CD8-positive, alpha-beta memory T cell (primary cell): ENCODE measurements at places on chromosomes 5 and 9.

DNA sequence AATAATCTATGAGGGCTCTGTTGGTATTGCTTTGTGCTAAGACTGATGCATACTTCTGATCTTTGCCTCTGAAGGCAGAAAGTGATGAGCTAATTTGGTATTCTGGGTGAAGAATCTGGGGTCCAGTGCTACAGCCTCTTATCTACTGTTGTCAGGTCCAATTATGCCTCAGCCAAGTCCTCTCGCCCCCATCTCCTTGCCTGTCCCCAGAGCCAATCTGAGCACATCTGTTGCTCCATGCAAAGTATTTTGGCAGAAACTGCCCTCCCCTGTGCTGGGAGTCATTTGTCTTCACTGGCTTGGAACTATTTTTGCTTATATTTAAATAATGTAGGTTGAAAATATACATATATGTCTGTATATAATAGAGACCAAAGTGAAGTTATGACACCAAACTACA, 23.4 kb downstream of the LSM11 start:
- DNase-seq, result no peak

- DNase-seq, result no peak
Measured at GRCh38 chr5:77867194-77867691, 91.1 kb upstream of the TBCA start.

DNA sequence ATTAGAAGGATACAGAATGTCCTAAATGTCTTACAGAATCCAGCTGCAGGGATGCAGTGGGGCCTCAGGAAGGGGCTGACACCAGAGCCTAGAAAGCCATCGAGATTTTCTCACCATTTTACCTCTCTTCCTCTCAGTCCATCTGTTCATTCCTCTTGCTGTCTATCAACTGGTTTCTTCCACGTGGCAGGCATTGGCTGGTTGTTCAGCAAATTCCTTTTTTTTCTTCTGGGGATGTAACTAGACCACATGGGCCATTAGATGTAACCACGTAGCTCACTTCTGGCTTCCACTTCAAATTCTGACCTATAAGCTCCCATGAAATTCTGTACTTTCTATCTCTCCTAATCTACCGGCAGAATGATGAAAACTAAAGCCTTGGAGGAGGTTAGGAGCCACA, 93.6 kb upstream of the MTAP start:
- DNase-seq, result no peak

GRCh38 chr9:71329873-71330272, 208.5 kb upstream of the TRPM3 start:
- DNase-seq, result no peak

DNA sequence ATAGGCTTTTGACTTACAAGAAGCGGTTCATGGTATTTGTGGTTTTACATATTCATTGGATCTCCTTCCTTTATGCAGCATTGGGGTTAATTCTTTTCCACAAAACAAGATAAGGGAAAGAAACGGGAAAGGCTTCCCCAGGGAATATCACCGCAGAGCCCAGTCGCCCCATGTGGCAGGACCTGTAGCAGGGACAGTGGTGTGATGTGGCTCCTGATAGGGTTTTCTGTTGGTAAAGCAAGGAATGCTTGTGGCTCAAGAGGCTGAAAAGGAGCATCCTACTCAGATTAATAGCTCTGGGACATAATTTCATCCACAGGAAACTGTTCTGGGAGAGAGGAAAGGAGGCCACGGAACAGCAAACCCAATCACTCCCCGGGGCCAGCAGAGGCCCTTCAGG, 699.9 kb downstream of the MTRR start:
- DNase-seq, result no peak

DNA sequence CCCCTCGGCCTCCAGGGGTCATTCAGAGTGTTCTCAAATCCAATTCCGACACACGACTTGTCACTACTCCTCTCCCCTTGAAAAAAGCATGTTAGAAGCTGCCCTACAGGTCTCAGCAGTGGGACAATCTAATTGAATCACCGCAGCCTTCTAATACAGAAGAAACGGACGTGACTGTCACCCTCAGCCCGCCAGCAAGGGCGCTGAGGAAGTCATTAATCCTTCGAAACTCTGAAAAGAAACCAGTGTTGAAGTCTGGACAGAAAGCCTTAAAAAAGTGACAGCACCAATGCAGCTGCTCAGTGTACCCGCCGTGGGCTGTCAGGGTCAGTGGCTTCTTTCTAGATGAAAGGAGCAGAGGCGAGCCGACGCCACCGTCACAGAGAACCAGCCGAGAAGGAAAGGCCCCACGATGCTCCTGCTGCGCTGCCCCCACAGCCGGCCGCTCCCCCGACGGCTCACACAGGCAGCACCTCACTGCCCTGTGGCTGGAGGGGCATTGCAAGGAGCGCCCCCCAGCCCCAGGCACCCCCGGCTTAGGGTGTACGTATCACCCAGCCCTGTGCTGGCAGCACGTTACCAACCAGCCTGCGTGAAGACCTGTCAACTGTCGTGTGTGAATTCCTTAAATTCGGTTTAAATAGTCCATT, 5.7 kb downstream of the BRD3OS start:
- DNase-seq, result no peak

GRCh38 chr9:86846656-86847055, 100.7 kb downstream of the GAS1 start:
- no peak for DNase-seq

GRCh38 chr9:99262949-99263418, 40.9 kb downstream of the SEC61B start:
- DNase-seq, result no peak

- no peak for DNase-seq
Measured at GRCh38 chr9:125816321-125816720, 69.1 kb downstream of the PBX3 start.

- DNase-seq, result no peak
Measured at GRCh38 chr5:75885321-75885720, 168.1 kb upstream of the POC5 start.

GRCh38 chr5:62296998-62297397, 9.0 kb upstream of the KIF2A start:
- DNase-seq, result no peak

- DNase-seq, result no peak
Measured at GRCh38 chr5:151661968-151662732, 24.6 kb downstream of the SPARC start.

DNA sequence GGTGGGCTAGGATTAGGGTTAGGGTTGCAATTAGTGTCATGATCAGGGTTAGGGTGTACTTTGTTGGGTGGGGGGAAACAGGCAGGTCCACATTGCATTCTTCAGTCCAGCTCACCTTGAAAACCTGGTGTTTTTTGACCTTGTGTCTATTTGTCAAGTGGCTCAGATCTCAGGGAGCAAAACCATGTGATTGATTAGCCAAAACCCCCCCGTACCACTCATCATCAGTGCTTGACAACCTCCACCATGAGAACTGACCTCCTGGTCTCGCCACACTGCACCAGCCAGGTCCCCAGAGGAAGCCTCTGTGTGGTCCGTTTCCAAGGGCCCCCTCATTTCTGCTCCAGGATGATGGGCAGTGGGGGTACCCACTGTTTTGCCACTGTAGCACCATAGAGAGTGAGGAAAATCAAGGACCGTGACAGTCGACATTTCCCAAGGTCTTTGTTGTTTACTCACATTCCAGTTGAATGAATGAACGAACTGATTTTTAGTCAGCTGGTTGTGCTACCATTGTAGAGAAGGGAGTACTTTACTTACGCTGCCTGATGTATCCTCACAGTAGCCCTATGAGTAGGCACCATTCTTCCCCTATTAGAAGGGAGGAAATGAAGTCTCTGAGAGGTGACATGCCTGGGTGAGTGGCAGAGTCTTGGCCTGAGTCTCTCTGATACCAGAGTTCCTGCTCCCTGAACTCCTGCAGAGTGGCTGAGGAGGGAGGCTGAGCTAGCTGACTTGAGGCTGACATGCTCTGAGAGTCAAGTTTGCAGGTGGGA, 84.8 kb downstream of the RAD23B start:
- DNase-seq, result no peak
